ENCODE measurements at places on chromosomes 1 and 21.

DNA sequence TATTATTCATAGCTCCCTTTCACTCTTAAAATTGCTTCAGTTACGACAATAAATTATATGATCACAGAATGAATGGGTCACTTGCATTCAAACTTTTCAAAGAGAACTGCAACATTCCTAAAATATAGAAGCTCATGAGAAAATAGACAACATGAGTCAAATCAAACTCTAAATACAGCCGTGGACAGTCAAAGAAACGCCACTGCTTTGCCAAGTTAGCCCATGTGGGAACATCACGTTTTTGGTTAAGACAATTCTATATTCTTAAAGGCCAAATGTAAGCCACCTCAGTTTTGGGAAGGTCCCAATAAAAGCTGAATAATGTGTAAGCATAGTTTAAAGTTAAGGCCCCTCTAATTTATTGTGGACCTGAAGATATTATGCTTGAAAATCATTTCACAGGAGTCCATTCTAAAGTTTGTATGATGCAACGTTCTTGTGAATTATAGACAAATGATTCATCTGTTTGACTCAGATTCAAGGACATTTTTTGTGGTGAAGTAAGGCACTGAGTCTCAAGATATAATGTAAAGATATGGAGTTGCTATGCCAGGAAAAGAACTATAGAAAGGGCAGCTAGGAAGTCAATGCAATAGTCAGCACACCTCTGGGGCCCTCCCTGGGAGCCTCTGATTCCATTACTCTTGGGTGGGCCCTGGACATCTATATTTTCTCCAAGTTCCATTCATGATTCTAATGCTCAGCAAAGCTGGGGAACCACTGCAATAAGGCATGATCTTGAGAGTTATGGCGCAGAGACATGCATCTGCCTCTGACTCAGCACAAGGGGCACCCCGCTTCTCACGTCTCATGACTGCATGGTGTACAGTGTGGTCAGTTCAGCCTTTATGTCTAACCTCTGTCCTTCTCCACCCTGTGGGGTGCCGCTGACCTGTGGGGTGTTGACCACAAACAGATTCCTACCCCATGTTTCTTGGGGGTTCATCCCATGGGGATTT lies 33.9 kb downstream of the ETS2 start:
- peak; percentile 57 for DNase-seq

DNA sequence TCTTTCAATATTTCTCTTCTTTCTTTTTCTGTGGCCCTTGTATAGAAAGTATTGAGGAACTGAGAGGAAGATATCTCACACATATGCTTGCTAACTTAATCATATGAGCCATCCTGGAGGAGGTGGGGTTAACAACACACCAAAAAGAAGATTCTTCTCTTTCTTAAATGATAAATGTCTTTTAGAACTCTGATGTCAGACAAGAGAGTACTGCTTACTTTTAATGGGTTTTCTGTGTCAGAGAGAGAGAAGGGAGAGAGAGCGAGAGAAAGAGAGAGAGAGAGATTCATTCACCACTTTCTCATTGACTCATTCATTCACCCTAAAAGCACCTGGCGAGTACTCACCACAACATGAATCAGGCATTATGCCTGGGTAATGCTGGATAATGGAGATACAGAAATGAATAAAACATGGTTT lies 250.3 kb upstream of the SGIP1 start:
- DNase-seq: no peak

GRCh38 chr1:26050248-26050640 lies 4.3 kb upstream of the SLC30A2 start:
- no peak for DNase-seq

DNA sequence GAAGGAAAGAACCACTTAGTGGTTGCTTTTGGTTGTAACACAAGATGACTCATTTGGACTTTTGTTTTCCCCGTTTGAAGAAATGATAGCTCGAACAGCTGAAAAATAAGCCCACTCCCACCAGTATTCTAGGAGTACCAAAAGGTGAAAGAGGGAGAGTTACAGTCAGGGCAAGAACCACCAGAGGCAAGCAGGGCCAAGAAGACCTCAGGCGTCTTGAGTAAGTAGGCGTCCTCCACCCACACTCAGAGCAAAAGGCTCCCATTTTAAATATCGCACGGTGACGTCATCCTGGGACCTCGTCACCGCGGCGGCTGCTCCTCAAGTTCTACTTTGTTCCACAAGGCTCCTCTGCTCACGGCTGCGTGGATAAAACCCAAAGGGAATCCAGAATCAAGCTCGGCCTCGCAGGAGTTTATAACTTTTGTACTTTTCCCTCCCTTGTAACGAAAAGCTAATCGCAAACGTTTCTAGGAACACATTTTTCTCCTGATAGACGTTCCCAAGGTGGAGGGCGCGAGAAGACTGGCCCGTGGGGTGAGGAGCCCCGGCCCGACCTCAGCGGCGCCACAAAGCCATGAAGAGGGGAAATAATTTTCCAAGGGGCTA lies 1.2 kb downstream of the BTG3 start:
- peak; percentile 78 for DNase-seq

- no peak for DNase-seq
Observed at GRCh38 chr1:218494449-218494852, 149.3 kb downstream of the TGFB2 start.

DNA sequence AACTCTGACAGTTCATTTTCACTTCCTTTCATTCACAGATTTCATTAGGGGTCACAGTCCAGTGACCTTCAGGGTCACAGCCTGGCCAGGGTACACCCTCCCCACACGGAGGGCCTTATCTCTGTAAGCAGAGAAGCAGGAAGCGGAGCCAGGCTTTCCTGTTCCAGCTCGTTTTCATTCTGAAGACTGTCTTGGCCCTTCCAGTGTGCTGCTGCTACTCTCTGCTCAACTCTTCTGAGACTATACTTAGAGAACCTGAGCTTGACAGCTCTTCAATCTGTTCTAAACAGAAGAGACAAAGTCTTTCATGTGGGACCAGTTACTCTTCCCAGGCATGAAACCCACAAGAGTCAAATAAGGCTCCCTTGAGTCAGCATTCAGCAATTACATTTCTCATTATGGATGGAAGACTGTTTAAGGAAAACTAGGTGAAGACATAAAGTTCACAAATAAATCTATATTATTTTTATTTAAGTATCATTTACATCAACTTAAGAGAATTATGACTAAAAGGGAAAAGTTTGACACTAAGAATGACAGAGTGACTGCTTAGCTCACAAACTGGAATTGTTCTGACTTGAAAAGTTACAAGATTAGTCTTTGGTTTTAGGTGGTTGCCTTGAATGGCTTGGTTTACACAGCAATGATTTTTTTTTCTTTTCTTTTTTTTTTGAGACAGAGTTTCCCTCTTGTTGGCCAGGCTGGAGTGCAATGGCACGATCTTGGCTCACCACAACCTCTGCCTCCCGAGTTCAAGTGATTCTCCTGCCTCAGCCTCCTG lies 4.8 kb upstream of the TDRD10 start:
- no peak for DNase-seq

DNA sequence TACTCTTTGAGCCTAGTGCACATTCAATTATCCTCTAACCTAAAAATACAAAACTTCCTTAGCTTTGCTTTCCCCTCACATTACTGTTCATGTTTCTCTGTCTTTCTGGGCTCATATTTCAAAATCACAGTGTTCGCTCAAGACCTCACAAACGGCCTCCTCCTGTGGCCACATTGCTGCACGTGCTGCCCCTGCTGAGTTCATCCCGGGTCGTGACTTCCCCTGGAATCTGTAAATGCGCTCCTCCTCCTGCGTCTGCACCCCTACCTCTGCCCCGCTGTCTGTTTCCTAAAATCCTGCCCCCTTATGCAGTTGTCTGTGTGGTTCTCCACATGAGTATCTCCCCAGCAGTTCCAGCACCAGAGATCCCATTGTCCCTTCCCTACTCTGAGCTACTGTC lies 45.5 kb upstream of the RAVER2 start:
- no peak for DNase-seq

- no peak for DNase-seq
Observed at GRCh38 chr21:35159881-35160280, 110.8 kb upstream of the RUNX1 start.

DNA sequence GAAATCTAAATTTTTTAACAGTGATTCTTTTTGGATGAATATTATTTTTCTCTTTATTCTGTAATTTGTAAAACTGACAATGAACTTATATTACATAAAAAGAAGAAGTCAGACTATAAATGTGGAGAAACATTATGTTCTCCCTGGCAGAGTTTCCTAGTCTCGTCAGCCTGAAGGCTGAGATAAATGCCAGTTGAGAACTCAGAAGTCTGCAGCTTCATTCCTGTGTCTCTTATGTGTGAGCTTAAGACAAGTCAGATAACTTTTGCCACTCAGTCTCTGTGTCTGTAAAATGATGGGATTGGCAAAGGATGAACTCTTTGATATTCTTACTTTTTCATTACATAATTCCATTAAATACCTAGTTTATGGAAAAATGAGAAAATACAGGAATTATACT lies 568.8 kb upstream of the ZRANB2 start:
- DNase-seq: no peak

- no peak for DNase-seq
Observed at GRCh38 chr1:219330001-219330400, 156.3 kb downstream of the LYPLAL1 start.

DNA sequence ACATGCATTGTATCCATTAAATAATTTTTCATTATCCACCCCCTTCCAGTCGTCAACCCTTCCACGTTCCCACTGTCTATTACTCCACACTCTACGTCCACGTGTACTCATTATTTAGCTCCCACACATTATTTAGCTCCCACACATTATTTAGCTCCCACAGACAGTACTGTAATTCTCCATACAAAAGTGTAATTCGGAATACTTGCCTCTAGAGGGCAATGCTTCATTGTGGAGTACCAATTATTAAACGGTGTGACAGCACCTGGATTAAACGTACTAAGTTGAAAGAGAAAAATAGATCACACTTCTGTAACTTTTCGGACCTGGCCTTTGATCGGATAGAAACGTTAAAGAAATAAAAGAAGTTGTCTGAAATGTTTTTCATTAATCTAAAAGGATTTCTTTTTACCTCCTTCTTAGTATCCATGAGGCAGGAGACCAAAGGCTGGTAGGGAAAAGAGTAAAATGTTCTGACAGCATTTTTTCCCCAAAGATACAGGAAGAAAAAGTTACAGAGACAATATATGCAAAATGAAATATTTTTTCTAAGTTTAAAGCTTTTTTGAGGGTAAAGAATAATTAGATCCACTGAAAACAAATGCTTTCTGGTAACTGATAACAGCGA lies 99.2 kb downstream of the LHX8 start:
- no peak for DNase-seq

- DNase-seq: no peak
Observed at GRCh38 chr1:152539901-152540300, 25.6 kb downstream of the CRCT1 start.

GRCh38 chr1:100622506-100622905 lies 84.6 kb downstream of the GPR88 start:
- DNase-seq: no peak

- no peak for DNase-seq
Observed at GRCh38 chr1:242569867-242570266, 45.4 kb upstream of the PLD5 start.

DNA sequence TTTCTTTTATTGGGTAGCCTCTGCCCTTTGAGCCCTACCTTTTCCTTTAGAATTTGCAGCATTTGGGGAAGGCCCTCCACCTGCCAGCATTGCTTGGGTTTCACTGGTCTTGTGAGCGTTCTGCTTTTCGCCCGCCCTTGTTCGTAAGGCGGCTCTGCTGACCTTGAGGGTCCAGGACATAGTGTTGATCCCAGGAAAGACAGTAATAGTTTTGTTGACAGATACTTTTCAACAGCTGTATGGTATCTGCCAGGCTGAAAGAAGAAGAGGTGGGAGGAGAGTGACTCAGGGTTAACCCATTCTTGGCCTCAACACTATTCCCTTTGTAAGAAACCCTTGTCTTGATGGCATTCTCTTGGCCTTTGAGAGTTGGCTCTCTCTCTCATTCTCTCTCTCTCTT lies 113.4 kb upstream of the SPAG17 start:
- DNase-seq: no peak

- no peak for DNase-seq
Observed at GRCh38 chr1:32500387-32501209, 35.7 kb downstream of the ZBTB8B start.

DNA sequence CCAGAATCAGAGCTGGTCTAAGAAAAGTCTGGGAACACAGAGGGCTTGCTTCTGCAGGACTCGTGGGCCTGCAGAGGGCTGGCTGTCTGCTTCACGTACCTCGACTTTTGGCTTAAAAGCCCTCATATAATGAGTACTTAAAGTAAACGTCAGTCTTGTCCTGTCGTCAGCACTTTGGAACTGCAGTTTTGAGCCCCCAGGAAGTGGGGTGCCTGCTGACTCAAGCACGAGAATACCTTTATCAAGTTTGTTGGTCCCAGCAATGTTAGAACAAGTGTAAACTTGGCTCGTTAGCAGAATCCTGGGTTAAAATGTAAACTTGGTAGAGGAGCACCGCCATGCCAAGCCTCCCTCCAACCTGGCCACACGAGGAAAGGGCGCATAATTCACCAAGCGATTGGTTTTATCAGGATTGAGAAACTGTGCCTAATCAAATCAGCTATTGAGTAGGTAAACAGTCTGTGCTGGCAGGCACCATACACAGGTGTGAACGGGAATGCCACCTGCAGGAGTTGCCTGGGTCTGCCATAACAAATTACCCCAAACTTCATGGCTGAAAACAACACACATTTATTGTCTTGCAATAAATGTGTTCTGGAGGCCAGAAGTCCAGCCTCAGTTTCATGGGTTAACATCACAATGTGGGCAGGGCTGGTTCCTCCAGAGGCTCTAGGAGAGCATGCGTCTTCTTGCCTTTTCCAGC lies 45.0 kb upstream of the FHAD1 start:
- no peak for DNase-seq

- DNase-seq: no peak
Observed at GRCh38 chr1:53278298-53278725, 40.0 kb upstream of the MAGOH start.

GRCh38 chr1:20081353-20081810 lies 11.4 kb downstream of the PLA2G5 start:
- DNase-seq: no peak

- no peak for DNase-seq
Observed at GRCh38 chr1:91730801-91731732, 154.9 kb downstream of the TGFBR3 start.

DNA sequence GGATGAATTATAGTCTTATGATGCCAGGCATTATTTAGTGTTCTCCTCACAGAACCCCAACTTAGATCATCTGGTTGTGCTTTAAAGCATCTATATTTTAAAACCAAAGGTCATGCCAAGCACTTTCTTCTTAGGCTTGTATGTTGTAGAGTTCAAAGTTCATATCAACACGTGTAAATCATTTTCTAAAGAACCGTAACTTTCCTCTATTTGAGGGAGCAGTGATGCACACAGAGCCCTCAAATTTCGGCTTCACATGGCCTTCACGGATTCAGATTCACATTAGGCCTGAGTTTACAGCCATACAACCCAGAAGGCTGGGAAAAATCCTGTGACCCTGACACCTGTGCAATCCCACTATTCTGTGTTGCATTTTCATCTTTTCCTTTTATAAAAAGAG lies 52.1 kb upstream of the SEC16B start:
- DNase-seq: no peak

GRCh38 chr1:200967693-200968468 lies 55.6 kb downstream of the KIF21B start:
- DNase-seq: no peak

- no peak for DNase-seq
Observed at GRCh38 chr1:27379564-27380122, 3.5 kb downstream of the CD164L2 start.

Measured in brain pericyte (primary cell).